Activated gamma-delta T cell treated with Interleukin-2 at 50 U/mL for 16 hours (primary cell): ENCODE measurements at places on chromosomes 4 and X.

GRCh38 chrX:44080083-44080482 lies 106.9 kb upstream of the NDP start:
- DNase-seq, result no peak

GRCh38 chr4:81631958-81632441 lies 160.3 kb upstream of the RASGEF1B start:
- DNase-seq, result no peak

DNA sequence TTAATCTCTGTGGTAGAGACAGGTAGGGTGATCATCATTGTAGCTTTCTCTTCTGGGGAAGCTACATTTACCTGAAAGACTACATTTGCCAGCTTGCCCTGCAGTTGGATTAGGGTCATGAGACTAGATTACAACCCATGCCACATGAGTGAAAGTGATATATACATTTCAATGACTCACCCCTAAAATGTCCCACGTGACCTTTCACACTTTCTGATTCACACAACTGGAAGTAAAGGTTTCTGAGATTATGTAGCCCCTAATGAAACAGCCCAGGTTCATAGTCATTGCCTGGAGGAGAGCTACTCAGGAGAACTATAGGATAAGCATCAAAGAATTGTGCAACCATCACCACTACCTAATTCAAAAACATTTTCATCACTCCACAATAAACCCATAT lies 17.8 kb downstream of the PDCL2 start:
- no peak for DNase-seq

DNA sequence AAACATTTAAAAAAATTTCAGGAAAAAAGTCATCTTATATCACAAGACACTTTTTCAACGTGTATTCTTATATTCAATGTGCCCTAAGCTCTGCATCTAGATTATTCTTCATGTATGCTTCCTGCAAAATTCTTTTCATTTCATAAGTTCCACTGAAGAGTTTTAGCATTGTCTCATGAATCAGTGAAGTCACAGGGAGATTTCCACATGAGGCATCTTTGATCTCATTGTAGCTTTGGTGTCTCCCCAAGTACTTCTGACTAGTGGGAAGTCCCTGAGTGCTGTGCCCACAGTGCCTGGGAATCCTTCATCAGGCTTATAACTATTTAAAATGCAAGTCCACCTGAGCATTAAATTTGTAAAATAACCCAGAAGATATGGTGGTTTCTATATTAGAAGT lies 123.8 kb downstream of the MAD2L1 start:
- DNase-seq, result no peak

GRCh38 chr4:123408471-123409084 lies 12.0 kb downstream of the SPRY1 start:
- no peak for DNase-seq

GRCh38 chr4:1204286-1204827 lies 32.0 kb upstream of the SPON2 start:
- DNase-seq, result no peak

GRCh38 chr4:185721190-185722028 lies 90.6 kb downstream of the SORBS2 start:
- no peak for DNase-seq

GRCh38 chrX:27276751-27277150 lies 186.4 kb downstream of the PPP4R3C start:
- no peak for DNase-seq

GRCh38 chrX:16578218-16578617 lies 71.7 kb upstream of the S100G start:
- no peak for DNase-seq

DNA sequence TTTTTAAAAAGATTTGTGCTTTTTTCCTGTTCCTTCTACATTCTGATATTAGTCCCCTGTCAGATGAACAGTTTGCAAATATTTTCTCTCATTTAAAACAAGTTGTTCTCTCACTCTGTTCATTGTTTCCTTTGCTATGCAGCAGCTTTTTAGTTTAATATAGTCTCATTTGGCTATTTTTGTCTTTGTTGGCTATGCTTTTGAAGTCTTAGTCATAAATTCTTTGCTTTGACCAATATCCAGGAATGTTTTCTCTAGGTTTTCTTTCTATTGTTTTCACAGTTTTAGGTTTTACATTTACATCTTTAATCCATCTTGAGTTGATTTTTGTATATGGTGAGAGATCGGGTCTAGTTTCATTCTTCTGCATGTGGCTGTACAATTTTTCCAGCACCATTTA lies 136.8 kb downstream of the TET2 start:
- no peak for DNase-seq

- DNase-seq, result no peak
Observed at GRCh38 chrX:12526306-12526705, 264.9 kb upstream of the PRPS2 start.

DNA sequence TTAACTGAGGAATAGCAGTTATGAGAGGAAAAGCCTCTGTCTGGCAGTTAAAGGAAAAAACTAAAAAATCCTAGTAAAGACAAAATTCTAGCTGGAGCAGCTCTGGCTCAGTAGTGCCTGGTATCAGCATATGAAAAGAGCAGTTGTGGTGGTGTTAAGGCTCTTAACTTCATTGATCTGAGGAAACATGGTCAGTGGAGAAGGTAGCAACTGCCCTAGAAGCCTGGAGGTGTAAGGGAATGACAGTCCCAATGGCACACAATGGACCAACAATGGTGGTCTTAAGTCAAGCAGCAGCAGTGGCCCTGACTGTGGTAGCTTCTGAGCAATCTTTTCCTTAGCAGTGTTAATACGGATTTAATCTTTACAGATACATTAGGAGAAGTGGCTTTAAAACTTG lies 189.6 kb upstream of the POF1B start:
- DNase-seq, result no peak

GRCh38 chr4:138861135-138861534 lies 154.4 kb upstream of the NOCT start:
- no peak for DNase-seq

DNA sequence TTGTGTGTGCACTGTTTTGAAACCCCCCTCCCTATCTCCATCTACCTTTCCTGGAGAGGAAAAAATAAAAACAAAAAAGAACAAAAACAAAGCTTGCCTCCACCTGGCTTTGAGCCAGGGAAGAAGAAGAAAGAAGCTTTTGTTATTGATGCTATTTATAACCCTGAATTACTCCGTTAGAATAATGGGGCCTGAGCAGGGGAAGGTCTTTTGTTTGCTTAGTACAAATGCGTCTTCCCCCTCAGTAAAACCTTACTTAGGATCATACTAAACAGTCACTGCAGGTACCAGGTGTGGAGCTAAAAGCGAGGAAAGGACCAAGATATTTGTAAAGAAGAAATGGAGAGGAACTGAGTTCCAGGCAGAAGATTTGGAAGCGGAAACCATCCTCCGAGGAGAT lies 352.1 kb downstream of the KCNIP4 start:
- DNase-seq, result no peak

DNA sequence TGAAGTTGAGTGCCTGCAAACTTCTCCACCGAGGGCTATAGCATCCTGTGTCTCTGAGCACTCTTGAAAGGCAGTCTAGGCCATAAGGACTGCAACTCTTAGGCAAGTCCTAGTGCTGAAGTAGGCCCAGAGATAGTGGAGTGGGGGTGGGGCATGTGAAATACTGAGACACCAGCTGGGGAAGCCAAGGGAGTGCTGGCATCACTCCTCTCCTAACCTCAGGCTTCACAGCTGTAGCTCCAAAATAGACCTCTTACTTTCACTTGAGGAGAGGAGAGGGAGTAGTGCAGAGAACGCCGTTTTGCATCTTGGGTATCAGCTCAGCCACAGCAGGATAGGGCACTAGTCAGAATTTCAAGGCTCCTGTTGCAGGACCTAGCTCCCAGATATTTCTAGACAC lies 56.2 kb upstream of the CYSLTR1 start:
- no peak for DNase-seq

DNA sequence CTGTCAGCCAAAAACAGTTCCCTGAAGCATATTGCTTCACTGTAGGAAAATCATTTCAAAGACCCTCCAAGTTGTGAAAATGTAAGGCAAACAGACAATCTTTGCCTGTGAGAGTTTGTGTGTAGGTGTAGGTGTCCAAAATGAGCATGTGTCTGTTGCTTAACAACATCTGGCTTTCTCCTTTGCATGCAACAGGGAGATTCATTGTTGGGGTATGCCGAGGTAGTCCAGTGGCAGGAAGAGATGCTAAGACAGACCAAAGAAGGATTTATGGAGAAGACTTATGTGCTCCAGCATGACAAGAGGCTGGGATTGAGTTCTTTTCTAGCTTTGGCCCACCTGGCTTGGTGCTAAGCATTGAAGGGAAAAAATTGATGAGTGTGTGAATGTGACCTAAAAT lies 29.8 kb upstream of the SMAD1 start:
- no peak for DNase-seq

GRCh38 chr4:87251106-87251505 lies 30.7 kb upstream of the KLHL8 start:
- no peak for DNase-seq

- no peak for DNase-seq
Observed at GRCh38 chr4:24010994-24011393, 121.1 kb upstream of the PPARGC1A start.

DNA sequence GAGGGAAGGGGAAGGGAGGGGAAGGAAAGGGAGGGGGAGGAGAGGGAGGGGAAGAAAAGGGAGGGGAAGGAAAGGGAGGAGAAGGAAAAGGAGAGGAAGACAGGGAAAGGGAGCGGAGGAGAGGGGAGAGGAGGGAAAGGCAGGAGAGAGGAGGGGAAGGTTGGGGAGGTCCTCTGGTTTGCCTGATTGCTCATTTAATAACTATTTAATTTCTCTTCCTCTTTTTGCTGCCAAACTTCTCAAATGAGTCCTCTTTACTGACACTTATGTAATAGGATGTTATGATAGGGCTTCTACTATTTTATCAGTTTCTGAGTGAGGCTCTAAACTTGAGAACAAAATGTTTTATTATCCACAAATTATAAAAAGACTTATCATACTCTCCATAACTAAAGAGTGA lies 35.4 kb upstream of the PPA2 start:
- no peak for DNase-seq

GRCh38 chr4:76090241-76090691 lies 15.8 kb downstream of the ART3 start:
- DNase-seq, result no peak

DNA sequence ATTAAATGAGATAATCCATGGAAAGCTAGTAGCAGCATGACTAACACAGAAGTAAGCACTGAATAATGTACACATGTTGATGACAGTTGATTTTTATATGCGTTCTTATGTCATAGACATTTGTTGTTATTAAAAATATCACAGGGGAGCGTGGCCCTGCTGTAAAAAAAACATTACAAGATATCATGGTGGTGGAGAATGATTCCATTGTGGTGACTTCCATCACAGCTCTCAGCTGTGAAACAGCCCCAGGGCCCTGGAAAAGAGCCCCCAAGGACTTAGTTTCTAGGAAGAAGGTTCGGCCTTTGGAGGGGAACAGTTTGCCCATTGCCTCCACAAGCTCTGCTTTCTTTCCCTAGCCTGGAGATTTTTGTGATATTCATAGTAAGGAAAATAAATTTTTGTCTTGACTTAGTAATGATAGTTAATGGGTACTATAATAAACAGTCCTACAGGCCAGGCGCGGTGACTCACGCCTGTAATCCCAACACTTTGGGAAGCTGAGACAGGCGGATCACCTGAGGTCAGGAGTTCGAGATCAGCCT lies 49.9 kb downstream of the FAM114A1 start:
- DNase-seq, result no peak

GRCh38 chr4:152039691-152040090 lies 278.9 kb upstream of the GATB start:
- DNase-seq, result no peak

- DNase-seq, result no peak
Observed at GRCh38 chrX:43065978-43066377, 288.0 kb upstream of the PPP1R2C start.

DNA sequence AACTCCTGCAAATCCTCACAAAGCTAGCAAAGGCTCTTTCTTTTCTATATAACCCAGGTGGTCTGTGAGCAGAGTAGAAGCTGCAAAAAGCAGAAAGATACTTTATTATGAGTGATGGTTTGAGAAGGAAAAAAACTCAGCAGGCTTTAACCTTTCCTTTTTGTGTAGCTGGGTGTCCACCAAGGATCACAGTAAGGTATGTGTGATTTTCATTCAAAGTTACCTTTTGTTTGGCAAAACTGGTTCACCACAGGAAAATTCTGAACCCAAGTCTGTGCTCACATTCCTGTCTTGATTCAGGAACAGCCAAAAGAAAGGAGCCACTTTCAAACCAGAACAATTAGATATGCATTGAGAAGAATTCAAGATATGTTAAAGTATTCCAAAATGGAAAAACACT lies 35.7 kb downstream of the FRAS1 start:
- DNase-seq, result no peak

DNA sequence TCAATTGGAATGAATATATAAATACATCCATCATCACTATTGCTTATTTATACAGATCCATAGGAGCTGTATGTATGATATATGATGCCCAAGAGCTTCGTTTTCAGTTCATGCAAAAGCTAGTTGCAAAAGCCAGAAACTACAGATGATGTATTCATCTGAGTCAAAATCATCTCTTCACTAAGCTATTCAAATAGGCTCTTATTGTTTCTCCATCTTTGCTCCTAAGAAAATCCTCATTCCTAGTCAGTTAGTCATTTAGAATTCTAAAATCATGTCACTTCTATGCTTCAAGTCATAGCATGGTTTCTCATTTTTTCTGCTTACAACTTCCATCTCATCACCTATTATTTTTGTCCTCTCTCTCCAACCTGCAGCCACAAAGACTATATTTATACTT lies 300.1 kb upstream of the TRAM1L1 start:
- DNase-seq, result no peak

GRCh38 chr4:15164571-15164970 lies 162.3 kb downstream of the CPEB2 start:
- no peak for DNase-seq

DNA sequence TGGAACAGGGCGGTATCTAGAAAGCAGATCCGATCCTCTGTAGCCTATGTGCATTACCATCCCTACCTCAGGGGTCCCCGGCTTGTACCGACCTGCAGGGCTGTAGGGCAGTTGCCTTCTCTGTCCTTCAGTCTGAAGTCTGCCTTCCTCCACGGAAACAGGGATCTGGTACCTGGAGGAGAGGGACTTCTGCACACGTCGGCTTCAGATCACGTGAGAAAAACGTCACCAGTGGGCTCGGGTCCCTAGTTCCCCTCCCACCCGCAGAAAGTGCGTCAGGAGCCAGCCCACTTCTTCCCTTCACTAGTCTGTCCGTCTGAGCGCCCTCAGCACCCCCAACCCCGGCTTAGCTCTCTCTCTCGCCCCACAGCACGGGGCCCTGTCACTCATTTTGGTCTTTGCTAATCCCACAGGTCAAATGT lies at the start of gene TCEAL5:
Gene TCEAL5 (minus strand): TSS at position 170 of the 422 bp plus-strand sequence. CDS start 2,187 bp downstream, outside the sequence.
- no peak for DNase-seq

DNA sequence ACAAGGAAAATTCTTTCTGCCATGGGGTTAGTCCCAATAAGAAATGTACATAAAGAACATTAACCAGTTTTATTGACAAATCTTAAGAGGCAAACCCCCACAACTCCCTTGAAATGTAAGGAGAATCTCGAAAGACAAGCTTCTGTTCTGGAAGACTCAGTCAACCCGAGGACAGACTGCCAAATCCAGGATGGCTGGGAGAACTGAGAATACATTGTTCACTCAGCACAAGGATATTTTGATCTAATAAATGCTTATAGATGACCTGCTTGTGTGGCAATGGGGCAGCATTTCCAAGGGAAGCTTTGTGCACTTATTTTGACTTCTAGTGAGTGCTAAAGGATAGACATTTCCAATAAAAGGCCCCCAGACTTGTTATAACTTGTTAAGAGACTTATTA lies 280.4 kb downstream of the DHX15 start:
- no peak for DNase-seq

GRCh38 chrX:96002431-96002830 lies 682.2 kb upstream of the DIAPH2 start:
- DNase-seq, result no peak
